ENCODE measurements at places on chromosomes 2 and 18.
A peak's percentile ranks its signal among the peaks of the same experiment; 100 is the strongest.

- peak; percentile 11 for DNase-seq
Observed at GRCh38 chr2:209314653-209315052, 109.2 kb upstream of the MAP2 start.

DNA sequence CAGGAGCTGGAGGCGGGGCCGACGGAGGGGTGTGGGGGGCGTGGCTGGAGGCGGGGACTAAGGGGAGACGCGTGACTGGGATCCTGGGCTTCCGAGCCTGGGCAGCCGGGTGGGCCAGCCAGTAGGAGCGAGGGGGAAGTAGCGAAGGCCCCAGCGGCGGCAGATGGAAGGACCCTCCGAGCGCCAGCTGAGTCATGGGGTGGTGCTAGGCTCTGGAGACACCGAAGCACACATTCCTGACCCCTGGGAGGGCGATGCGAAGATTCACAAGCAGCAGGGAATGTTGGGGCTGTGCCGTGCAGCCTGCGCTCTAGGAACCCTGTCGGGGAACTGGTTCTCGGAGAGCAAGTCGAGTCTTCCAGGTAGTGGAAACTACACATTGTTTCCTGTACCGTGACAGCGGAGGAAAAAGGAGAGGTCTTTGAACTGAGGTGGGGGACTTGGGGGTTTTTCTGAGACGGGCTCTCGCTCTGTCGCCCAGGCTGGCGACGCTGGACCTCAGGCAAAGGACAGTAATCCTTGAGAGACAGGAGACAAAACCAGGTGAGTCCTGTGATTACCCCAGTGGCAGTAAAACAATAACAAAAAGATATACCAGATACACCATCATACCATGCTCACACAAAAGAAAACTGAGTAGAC lies 650 bp upstream of the AFG3L2 start:
- peak; percentile 99 for DNase-seq

GRCh38 chr2:80091237-80091636 lies 213.3 kb downstream of the LRRTM1 start:
- DNase-seq: no peak

GRCh38 chr2:31937741-31938140 lies 73.1 kb downstream of the MEMO1 start:
- DNase-seq: peak; percentile 63

All from EH (cell line).